Motor neuron (in vitro differentiated cells): ENCODE measurements at places on chromosomes 1 and 21. TPM values are rescaled to one million over a fixed set of nuclear protein-coding genes. Genes with fewer than 3 reads are reported as not detected.
A peak's percentile ranks its signal among the peaks of the same experiment; 100 is the strongest.

- no peak for ATAC-seq
Observed at GRCh38 chr1:235533476-235534168, 29.4 kb upstream of the B3GALNT2 start.

- ATAC-seq: no peak
Observed at GRCh38 chr1:10271090-10271489, 60.7 kb downstream of the KIF1B start.

DNA sequence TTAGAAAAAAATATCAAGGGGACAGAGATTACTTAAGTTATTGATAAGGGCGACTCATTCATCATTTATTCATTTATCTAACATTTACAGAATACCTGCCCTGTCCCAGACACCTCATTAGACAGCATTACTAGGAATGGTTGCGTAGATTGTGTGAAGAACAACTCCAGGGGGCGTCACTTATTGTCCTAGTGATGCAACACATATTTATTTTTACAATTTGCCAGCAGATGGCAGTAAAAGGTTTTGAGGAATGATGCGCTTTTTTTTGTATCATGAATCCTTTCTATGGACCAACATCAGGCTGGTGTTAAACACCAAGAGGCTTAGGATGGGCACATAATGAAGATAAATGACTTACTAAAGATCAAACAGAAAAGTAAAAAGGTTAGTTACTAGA lies 5.5 kb downstream of the NCAM2 start:
- no peak for ATAC-seq

GRCh38 chr1:121519042-121519755 lies 334.4 kb downstream of the SRGAP2C start:
- peak; percentile 96 for ATAC-seq

GRCh38 chr1:50197216-50197615 lies 88.5 kb downstream of the ELAVL4 start:
- no peak for ATAC-seq

DNA sequence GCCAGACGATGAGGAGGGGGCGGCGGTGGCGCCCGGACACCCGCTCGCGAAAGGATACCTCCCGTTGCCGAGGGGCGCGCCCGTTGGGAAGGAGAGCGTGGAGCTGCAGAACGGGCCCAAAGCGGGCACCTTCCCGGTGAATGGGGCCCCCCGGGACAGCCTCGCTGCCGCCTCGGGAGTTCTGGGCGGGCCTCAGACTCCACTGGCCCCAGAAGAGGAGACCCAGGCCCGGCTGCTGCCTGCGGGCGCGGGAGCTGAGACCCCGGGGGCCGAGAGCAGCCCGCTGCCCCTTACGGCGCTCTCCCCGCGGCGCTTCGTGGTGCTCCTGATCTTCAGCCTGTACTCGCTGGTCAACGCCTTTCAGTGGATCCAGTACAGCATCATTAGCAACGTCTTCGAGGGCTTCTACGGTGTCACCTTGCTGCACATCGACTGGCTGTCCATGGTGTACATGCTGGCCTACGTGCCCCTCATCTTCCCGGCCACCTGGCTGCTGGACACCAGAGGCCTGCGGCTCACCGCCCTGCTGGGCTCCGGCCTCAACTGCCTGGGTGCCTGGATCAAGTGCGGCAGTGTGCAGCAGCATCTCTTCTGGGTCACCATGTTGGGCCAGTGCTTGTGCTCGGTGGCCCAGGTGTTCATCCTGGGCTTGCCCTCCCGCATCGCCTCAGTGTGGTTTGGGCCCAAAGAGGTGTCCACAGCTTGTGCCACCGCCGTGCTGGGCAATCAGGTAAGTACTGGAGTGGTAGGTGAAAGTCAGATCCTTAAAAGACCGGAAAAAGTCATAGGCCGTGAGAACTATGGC lies 588 bp downstream of the FLVCR1 start:
- ATAC-seq: peak; percentile 22

DNA sequence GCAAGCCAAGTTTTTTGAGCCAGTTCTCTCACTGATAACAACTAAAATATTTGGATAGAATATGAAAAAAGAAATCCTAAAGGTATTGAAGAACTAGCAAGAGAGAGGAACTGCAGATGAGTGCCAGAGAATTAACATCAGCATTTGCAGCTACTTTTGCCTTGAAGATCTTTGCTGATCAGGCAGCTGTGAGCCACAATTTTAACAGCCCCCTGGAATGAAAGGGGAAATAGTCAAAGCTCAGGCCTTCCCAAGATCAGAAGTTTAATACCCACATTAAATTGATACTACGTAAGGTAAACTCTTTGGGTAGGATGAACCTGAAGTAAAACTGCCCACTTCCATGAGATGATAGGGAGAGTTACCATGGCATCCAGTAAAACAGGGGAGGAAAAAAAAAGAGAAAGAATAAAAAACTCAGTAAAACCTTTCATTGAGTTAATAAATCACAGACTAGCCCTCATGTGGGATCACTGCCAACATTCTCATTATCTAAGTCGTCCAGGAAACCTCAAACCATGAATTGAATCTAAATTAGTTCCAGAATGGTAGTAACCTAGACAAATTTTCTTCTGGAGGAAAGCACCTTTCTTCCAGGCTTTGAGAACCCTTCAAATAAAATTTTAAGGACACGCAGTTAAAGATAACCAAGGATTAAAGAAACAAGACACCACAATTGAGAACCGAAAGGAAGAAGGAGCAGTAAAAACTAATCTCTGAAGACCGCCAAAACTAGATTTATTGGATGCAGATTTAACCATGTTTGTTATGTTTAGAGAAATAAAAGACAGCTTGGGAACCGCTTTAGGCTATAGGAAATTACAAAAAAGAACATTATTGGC lies 28.3 kb downstream of the SCP2 start:
- peak; percentile 66 for ATAC-seq

DNA sequence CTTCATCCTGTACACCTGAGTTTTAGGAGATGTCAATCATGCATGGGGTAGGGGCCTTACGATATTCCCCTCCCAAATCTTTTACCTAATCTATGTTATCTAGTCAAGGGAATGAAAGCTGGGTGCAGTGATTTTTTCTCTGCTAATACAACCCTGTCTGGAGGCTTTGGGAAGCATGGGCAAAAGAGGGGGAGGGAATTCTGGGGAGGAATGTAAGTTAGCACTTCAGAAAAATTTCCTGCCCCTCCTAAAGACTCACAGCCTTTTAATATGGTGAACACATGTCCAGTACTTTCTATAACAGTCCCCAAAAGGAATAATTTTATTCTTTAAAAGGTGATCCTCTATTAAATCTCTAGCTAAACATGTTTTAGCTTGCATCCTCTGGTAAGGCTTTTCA lies 25.6 kb upstream of the PRELP start:
- ATAC-seq: no peak

DNA sequence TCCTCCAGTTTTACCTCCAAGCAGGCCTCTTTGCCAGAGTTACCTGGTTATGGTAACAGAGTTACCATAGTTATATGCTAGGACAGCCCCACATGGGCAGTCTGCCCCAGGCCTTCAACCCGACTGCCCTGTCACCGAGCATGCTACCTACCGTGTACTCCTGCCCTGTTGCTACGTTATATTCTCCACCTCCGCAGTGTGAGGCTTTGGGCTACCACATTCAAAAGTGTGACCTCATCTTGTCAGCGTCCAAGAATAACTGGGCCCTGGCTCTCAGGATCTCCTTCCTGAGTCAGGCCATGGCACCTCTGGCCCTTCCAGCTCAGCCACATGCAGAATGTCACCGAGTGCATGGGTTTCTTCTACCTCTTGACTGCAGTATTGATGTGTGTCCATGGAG lies 8.9 kb downstream of the MAPKAPK2 start:
- peak; percentile 30 for ATAC-seq

- no peak for ATAC-seq
Observed at GRCh38 chr1:178609015-178609414, 96.1 kb downstream of the TEX35 start.

DNA sequence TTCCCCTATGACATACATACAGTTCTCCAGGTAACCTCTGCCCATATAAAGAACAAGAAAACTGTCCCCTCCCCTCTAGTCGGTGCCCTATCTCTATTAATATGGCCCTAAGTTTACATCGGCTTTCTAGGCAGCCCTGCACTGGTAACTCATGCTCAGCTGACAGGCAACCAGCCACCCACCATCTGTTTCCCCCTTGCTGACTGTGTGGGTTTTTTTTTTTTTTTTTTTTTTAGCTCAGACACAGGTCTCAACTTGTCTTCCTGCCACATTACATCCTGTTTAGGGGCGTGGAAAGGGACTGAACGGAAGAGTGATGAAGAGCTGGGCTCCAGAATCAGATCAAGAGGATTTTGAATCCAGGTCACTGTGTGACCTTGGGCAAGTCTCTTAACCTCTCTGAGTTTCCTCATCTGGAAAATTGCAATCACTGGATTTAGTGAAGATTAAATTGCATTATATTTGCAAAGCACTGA lies 14.0 kb downstream of the LAPTM5 start:
- ATAC-seq: no peak

GRCh38 chr1:229388897-229389580 lies 44.9 kb downstream of the ACTA1 start:
- no peak for ATAC-seq

- no peak for ATAC-seq
Observed at GRCh38 chr1:92051948-92052347, 22.2 kb downstream of the EPHX4 start.

GRCh38 chr1:179137617-179138255 lies 55.9 kb downstream of the TOR3A start:
- ATAC-seq: no peak

DNA sequence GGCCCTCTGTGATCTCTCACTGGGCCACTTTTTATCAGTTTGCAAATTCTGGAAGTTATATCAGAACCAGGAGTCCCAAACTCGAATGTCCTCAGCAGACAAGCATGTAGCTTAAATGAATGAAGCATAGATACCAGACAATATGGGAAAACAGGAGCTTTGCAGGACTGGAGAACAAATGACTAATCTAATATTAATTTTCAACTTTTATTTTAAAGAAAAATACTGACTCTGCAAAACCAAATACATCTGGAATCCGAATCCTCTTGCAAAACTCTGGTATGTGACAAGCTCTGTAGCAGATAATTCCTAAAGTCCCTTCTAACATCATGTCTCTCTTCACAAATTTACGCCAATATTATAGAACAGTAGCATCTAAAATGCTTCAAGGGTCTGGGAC lies 427.4 kb downstream of the TTLL7 start:
- no peak for ATAC-seq

DNA sequence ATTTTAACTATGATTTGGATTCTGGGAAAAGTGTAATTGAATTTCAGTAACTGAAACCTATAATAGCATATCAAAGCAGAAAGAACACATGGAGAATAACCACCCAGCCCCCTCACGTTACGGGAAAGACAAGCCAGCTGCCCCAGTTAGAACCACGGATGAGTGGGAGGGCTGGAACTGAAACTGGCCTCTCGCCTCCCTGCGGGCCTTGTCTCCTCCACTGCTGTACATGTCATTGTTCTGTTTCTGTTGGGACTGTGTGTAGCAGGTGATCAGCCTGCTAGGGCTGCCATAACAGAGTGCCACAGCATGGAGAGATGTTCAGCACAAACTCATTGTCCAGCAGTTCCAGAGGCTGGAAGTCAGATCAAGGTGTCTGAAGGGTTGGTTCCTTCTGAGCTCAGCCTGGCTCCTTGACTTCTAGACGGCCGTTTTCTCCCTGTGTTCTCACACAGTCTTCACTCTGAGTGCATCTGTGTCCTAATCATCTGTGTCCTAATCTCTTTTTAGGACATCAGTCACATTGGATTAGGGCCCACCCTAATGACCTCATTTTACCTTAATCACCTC lies 52.4 kb downstream of the MAP3K21 start:
- ATAC-seq: no peak

- no peak for ATAC-seq
Observed at GRCh38 chr1:245831518-245831917, 675.6 kb downstream of the SMYD3 start.

DNA sequence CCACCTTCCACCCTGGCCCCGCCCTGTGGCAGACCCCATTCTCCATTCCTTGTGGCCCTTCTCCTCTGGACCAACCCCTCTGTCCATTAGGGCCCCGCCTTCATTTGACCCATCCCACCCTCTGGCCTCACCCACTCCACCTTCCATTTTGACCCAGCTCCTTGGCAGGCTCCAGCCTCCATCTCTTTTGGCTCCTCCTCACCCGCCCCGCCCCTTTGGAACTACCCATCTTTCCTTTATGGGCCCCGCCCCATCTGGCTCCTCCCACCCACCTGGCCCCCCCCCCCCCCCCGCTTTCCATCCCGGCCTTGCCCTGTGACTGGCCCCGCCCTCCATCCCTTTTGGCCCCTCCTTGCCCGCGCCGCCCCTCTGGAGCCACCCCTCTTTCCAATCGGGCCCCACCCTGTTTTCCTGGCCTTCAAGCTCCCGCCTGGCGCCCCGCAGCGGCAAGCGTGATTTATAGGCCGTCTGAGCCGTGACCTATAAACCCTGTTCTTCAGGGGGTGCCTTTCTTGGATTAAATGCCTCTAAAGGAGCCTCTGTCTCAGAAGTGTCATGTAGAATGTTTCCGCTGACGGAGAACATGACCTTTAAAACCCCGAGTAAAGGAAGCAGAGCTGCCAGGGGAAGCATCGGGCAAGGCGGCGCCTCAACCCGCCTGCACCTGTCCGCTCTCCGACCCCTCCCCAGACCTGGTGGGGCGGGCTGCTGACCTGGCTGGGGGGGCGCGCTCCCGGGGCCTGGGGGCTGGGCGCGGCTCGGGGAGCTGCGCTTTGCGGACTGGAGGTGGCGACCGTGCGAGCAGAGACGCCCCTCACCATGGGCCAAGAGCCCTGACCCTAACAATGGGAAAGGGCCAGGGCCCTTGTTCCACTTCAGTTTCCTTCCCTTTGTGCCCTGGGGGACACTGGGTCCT lies 178.0 kb downstream of the CAMTA1 start:
- ATAC-seq: no peak

DNA sequence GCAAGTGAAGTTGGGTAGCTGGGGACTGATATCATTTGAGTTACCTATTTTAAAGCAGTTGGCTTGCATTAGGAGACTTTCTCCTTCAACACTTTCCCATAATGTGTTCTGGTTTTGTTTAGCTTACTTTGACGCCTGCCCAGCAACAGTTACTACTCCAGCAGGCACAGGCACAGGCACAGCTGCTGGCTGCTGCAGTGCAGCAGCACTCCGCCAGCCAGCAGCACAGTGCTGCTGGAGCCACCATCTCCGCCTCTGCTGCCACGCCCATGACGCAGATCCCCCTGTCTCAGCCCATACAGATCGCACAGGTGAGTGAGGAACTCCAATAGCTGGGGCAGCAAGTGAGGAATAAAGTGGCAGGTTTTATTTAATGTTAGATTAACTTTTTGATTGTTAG lies 144.3 kb downstream of the CD247 start:
- no peak for ATAC-seq

DNA sequence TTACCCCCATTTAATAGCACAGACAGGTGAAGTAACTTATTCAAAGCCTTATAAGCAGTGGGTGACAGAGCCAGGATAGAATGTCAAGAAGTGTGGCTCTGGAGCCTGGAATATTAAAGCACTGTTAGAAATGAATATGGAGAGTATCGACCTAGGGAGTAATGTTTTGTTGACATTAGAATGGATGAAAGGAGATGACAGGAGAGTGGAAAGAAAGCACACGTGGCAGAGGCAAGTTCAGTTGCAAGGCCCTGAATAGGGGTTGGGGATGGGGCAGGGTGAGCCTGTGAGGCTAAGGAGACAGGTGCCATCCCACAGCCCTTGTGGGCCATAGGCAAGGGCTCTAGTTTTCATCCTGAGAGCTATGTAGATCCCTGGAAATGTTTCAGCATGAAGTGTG lies 125.5 kb upstream of the PLXNA2 start:
- no peak for ATAC-seq

- ATAC-seq: no peak
Observed at GRCh38 chr1:151811181-151811580, 6.0 kb upstream of the LINGO4 start.

Gene ARHGEF16
- total RNA-seq: 0.90 and 1.0 TPM in 2 replicates

Gene MYBPHL
- 0.41 and 0.92 TPM in 2 replicates for total RNA-seq

Gene PTPN7
- total RNA-seq: 0.59 and 0.71 TPM in 2 replicates

Gene MYBPH
- total RNA-seq: not detected in 2 replicates

Gene ELAPOR1
- 11.8 and 15.1 TPM in 2 replicates for total RNA-seq

Gene DYNLT5
- 0.50 TPM in 1 of 2 replicates, not detected in the other for total RNA-seq
